Stimulated activated CD8-positive, alpha-beta memory T cell treated with anti-CD3 and anti-CD28 coated beads, Interleukin-7, amount 100 ng/mL, for 1 hour (primary cell): ENCODE measurements at places on chromosomes 4 and X.
A peak's percentile ranks its signal among the peaks of the same experiment; 100 is the strongest.

DNA sequence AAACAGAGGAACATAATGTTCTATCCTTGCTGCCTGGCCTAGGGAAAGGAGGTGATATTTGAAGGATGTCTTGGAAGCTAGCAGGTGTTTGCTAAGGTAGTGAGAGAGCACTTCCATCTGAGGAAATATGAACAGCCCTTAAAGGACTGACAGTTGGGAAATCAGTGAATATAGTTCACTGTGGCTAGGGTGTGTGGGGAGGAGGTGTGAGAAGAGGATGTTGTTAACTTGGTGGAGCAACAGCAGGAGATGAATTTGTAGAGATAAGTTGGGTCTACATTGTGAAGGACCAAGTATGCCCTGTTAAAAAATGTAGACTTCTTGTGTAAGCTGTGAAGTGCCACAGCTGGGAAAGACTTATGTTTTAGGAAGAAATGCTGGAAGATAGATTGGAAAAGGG, 25.5 kb downstream of the TBC1D19 start:
- DNase-seq, result no peak

- DNase-seq, result peak; percentile 5
Observed at GRCh38 chr4:1512738-1513660, 106.8 kb upstream of the NKX1-1 start.

DNA sequence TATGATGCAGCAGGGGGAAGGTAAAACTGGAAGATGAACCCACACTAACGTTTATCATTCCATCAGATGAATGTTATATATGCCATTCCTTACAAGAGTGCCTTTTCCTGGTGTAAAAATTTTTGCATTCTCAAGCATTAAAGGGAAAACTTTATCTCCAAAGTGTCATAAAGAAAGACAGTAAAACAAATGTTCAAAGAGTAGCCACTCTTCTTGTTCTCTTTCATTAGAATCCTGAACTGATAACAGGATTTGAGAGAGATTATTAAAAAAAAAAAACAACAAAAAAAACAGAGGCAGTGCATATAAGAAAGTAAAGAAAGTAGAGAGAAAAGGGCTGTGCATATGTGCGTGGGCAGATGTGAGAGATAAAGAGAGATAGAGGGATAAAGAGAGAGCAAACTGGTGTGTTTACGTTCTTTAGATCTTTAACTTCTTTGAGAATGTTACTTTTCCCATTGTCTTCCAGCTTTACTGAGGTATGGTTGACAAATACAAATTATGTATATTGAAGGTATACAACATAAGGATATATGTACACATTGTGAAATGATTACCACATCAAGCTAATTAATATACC, 275.4 kb downstream of the HS3ST1 start:
- DNase-seq, result no peak

DNA sequence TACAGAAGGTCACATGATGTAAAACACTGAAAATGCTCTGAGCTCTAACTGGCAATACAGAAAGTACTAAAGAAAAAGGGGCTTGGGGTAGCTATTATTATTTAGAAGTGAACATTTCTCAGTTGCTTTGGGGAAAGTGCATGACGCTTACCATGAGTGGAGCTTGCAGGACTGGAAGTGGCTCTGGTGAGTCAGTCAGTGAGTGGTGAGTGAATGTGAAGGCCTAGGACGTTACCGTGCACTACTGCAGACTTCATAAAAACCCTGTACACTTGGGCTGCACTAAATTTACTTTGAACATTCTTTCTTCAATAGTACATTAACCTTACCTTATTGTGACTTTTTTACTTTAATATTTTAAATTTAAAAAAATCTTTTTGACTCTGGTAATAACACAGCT, 89.3 kb upstream of the ENPP6 start:
- DNase-seq, result no peak

GRCh38 chr4:79044141-79044659, 105.0 kb upstream of the PAQR3 start:
- DNase-seq, result no peak

- DNase-seq, result no peak
Observed at GRCh38 chr4:153519687-153520086, 53.5 kb downstream of the TMEM131L start.

GRCh38 chr4:55543858-55544257, 2.9 kb downstream of the CLOCK start:
- no peak for DNase-seq
